ENCODE measurements at places on chromosomes 16 and 17. TPM values are rescaled to one million over a fixed set of nuclear protein-coding genes. Genes with fewer than 3 reads are reported as not detected.

The KPNA2 gene
- 167 TPM for total RNA-seq

The ASGR1 gene
- 1.0 TPM for total RNA-seq

The GRAP gene
- 0.72 TPM for total RNA-seq

The PRR11 gene
- total RNA-seq: 30.5 TPM

The CD79B gene
- total RNA-seq: not detected

The C16orf86 gene
- 2.3 TPM for total RNA-seq

The NME4 gene
- total RNA-seq: 174 TPM

The GDPD3 gene
- total RNA-seq: 4.2 TPM

The CTRB2 gene
- total RNA-seq: not detected

The SOCS1 gene
- 41.8 TPM for total RNA-seq

The TSPAN10 gene
- total RNA-seq: 0.64 TPM

The UMOD gene
- total RNA-seq: not detected

The TSPOAP1 gene
- total RNA-seq: 3.2 TPM

The SPATA32 gene
- 0.72 TPM for total RNA-seq

The PLA2G10 gene
- not detected for total RNA-seq

The DHRS7C gene
- total RNA-seq: not detected

The C1QTNF8 gene
- total RNA-seq: not detected

The PIRT gene
- total RNA-seq: not detected

The ZNF652 gene
- 21.1 TPM for total RNA-seq

The QRICH2 gene
- 0.24 TPM for total RNA-seq

The GPR142 gene
- not detected for total RNA-seq

The RAB37 gene
- 7.7 TPM for total RNA-seq

The MEOX1 gene
- not detected for total RNA-seq

The NXN gene
- 61.2 TPM for total RNA-seq

The CCDC154 gene
- 0.80 TPM for total RNA-seq

The EPOP gene
- 2.1 TPM for total RNA-seq

The HEXD gene
- total RNA-seq: 10.6 TPM

The LHX1 gene
- total RNA-seq: not detected

The HOXB2 gene
- 28.7 TPM for total RNA-seq

The SHCBP1 gene
- 4.3 TPM for total RNA-seq

The PAQR4 gene
- 13.7 TPM for total RNA-seq

The SLC13A2 gene
- total RNA-seq: not detected

The AGRP gene
- total RNA-seq: not detected

The SLFN14 gene
- not detected for total RNA-seq

The CA7 gene
- total RNA-seq: not detected

The MMP28 gene
- total RNA-seq: 0.13 TPM

The IGFALS gene
- total RNA-seq: not detected

The COASY gene
- 31.4 TPM for total RNA-seq

The BEAN1 gene
- total RNA-seq: not detected

The SEPTIN12 gene
- not detected for total RNA-seq

The HOXB7 gene
- 13.2 TPM for total RNA-seq

Measured in epithelial cell of alveolus of lung (primary cell).